ENCODE measurements at places on chromosomes 6 and 20.
A peak's percentile ranks its signal among the peaks of the same experiment; 100 is the strongest.

GRCh38 chr6:166036316-166037095 lies 131.1 kb downstream of the TBXT start:
- no peak for DNase-seq

GRCh38 chr20:13302647-13303450 lies 81.8 kb downstream of the ISM1 start:
- peak; percentile 30 for DNase-seq

DNA sequence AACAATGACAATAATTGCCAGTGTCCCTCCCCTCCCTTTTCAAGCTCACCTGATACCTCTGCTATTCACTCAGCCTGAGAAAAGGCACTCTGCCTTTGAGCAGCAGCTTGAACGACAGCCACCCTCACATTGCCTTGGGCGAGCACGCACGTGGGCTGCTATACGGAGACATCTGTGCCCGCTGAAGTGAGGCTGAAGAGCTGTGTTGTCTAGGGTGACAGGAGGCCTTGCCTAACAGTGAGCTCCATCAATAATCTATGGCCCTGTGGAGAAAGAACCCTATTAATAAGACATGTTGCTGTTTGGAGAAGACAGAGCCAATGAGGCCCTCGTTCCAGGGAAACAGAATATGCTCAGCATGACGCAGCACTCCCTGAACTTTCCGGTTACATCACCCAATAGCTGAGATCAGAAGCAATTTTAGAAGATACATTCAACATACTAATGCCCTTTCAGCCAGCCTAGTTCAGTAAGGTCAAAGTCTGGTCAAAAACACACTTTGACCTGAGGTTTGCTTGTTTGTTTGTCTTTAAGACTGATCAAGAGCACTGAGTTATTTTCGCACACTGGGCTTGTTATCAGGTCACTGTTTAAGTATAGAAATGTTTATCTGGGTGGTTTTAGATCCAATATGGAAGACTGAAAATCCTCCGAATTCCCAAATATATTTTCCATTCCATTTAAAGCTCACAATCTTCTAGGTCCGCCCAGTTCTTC lies 30.6 kb downstream of the RBM24 start:
- DNase-seq = no peak

DNA sequence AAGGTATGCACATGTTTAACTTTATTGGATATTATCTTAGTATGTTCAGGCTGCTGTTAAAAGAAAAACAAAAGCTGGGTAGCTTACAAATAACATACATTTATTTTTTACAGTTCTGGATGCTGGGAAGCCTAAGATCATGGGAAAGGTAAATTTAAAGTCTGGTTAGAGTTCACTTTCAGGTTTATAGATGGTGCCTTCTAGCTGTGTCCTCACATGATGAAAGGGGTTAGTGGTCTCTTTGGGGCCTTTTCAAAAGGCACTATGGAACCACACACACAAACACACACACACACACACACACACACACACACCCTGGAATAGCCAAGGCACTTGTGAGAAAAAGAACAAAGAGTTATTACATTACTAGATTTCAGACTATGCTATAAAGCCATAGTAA lies 805.8 kb upstream of the GJE1 start:
- no peak for DNase-seq

DNA sequence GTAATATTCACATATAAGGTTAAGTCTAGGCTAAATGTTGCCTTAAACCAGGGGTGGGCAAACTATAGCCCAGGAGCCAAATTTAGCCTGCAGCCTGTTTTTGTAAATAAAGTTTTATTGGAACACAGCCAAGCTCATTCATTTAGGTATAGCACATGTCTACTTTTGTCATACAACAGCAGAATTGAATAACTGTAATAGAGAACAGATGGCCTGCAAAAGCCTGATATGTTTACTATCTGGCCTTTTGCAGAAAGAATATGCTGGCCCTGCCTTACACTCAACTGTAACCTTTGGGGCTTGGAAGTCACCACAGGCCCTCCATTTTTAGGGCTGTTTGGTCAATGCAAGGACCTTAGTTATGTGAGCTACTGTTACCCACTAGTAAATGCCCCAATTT lies 17.7 kb upstream of the BCLAF1 start:
- no peak for DNase-seq

GRCh38 chr6:11989386-11989785 lies 22.7 kb upstream of the HIVEP1 start:
- no peak for DNase-seq

- DNase-seq = no peak
Observed at GRCh38 chr6:80502871-80503270, 396.4 kb downstream of the BCKDHB start.

DNA sequence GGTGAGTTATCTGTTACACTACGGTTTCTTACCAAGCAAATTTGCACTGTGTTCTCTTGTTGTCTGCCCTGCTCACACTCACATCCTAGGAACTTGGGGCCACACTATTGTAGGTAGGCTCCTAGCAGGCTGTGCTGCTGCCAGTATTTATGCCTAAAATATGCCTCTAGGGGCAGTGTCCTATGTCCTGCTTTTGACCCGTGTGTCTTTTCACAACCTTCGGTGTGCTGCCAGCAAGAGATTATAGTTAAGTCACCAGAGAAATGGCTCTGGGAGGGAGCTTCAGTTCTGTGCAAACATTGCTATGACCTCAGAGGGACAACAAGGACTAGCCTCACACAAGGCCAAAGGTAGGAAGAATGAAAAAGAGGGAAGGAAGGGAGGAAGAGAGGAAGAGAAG lies 8.9 kb upstream of the TAAR5 start:
- DNase-seq = no peak

DNA sequence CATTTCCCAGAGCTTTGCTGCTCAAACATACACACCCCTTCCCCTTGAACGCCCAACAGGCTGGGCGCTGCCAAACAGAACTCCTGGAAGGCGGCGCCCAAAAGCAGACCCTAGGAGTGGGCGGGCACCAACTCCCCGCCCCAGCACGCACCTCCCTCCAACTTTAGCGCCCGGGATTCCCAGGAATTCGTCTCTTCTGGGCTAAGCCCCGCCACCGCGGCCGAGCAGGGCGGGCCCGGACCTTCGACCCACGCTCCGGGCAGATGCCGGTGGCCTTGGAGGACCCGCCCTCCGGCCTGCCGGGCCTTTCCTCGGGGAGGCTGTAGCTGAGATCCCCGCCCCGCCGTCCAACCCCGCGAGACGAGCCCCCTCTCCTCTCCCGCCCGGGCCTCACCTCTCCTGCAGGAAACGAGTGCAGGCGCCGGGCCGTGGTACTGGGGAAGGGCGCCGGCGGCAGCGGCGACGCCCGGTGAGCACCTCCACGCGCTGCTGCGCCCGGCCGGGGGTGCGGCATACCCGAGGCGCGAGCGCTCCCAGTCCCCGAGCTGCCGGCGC lies 659 bp downstream of the MCUR1 start:
- DNase-seq = no peak

- peak; percentile 77 for DNase-seq
Observed at GRCh38 chr6:158231551-158232315, 63.6 kb downstream of the GTF2H5 start.

GRCh38 chr20:34082232-34082887 lies 29.7 kb downstream of the EIF2S2 start:
- DNase-seq = no peak

DNA sequence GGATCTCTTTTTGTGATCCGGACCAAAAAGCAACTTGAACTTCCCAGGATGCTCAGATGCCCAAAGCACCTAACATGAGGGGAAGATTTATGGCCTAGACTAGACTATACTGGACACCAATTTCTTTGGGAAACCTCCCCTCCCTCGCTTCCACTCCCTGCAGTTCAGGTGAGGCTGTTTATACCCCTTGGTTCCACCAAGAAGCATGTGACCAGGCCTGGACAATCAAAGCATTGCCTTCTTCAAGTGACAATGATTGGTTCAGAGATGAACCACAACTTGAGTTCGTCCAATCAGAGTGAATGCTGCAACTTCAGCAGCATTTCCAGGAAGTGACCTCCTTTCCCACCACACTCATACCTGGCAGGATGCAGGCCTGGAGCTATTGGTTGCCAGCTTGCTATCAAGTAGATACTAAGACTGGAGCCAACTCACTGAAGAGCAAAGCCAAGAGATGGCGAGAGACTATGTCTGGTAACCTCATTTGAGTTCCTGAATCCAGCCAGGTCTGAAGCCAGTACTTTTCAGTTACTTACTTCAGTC lies 45.6 kb upstream of the SLC9A8 start:
- DNase-seq = no peak

- no peak for DNase-seq
Observed at GRCh38 chr6:24480705-24481104, 8.7 kb downstream of the GPLD1 start.

DNA sequence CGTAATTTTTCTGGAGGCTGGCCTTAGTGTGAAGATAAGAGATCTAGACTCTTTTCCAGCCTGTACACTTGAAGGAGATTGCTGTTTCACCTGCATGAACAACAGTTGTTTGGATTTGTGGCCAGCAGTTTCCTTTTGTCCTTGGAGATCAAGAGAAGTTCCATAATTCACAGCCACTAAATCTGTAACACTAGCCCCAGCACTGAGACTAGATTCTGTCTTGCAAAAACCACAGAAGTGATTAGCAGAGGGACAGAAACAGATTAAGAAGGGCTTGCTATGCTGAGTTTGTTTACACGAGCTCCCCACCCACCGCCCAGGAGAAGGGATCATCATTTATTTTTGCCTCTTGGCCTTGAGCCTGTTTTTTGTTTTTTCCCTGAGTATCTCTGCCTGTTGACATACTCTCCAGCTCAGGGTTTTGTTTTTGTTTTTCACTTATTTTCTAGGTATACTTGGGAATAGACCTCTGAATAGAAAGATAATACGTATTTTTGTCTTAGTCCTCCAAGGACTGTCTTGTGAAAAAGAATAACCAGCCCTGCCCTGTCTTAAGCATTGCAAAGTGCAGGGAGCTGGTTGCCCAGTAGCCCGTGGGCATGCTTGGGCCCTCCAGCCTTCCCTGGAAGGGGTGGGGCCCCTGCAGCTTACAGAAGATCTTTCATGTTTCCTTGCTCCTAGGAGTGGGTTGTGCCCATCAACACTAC lies 93.1 kb upstream of the SOX4 start:
- no peak for DNase-seq

DNA sequence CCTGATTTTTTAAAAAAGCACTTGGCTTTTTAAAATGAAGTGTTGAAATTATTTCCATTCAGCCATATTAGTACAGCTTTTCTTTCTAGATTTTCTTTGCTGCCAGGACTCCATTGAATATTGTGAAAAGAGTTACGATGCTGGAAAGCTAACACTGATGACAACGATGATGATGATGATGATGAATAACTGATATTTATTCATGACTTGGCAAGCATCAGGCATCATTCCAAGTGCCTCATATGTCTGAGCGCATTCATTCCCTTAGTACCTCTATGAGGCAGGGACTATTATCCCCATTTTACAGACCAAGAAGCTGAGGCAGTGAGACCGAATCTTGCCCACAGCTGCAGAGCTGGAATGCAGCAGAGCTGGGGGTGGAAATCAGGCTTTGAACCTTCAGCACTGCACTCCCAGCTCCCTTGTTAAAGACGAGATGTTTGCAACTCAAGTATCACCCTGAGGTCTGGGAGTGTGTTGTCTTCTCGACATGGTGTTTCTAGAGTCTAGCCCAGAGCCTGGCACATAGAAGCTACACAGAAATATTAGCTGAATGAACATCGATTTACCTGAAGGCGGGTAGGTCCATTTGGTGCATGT lies 85.5 kb upstream of the FRMD1 start:
- DNase-seq = no peak

DNA sequence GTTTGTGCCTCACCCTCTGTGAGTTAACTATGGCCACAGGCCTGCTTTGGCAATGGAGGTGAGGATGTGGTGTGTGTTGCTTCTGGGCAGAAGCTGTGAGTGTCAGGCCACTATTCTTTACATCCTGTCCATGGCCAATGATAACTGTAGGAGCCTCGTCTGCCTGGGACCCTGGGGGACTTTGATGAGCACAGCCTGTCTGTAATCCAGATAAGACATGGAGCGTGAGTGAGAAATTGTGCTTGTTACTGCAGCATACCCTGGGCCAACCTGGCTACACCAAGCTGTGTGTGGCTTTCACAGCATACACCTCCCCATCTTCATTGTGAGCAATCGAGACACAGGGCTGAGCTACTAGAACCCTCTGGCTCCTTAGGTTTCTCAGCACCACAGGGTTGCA lies 150.4 kb downstream of the MYLK4 start:
- no peak for DNase-seq

DNA sequence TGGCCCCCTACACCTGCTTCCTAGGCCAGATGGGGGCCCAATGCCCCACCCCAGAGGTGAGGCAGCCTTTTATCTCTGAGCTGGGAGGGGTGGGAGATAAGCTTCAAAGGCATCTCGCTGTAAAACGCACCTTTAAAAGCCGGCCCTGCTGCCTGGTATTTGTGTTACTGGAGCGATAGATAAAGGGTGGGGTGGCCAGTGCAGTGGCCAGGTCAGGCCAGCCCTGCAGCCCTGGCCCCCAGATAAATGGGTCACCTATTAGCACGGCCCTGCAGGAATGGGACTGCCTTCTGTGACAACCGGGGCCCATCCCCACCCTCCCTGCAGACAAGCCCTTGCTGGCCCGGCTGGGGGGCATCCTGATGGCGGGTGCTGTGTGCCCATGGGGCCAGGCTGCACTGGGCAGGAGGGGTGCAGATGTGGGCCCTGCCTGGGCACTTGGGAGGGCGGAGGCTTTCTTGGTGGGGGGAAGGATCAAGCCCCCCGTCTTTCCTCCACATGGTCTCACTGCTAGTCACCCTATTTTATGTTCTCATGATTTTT lies 3.0 kb upstream of the RBBP8NL start:
- DNase-seq = no peak

GRCh38 chr6:108959972-108960582 lies 111.9 kb downstream of the ARMC2 start:
- no peak for DNase-seq

GRCh38 chr6:35064757-35065440 lies 76.2 kb downstream of the TCP11 start:
- no peak for DNase-seq

GRCh38 chr6:54019860-54020259 lies 91.4 kb upstream of the MLIP start:
- DNase-seq = no peak

DNA sequence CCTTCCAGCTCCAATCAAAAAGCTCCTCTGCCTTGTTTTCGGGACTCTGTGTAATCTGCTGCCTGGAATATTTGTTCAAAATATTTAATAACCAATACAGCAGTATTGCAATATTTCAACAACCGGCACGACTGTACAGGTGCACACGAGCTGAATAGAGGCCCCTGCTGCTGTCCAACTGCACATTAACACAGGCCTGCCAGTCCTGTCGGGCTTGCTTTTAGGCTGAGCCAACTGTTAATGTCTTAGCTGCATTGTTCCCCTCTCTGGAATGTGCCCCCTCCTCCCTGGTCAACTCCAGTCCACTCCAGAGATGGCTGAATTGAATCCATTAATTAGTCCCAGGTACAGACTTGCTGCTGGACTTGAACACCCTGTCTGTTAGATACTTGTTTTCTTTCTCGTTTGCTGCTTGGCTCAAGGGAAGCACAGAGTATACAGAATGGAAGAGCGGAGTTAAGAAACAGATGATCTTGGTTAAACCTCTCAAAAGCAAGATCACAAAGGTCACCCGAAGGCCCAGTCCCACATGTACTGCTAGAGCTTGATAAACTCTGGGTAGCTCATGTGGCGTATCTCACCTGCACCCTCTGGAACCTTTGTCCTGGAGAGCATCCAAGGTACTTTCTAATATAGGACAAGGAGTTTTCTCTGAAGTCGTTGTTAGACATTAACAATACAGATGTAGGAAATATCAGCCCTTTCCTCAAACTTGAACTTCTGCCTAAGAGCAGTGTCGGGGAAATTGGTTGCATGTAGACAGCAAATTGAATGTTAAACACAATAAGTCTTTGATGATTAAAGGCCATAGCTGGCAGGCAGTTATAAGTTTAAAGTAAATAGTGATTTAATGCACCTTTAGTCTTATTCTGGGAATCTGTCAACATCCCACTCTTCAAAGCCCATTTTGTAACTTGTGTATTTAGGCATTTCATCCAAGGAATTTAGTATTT lies 31.9 kb downstream of the SHLD1 start:
- no peak for DNase-seq

Measured in activated CD8-positive, alpha-beta memory T cell treated with anti-CD3 and anti-CD28 coated beads, Interleukin-2, amount 50 U/mL, for 4 hours (primary cell).